Activated CD4-positive, alpha-beta memory T cell treated with anti-CD3 and anti-CD28 coated beads for 36 hours (primary cell): ENCODE measurements at places on chromosomes 3 and 15. TPM values are rescaled to one million over a fixed set of nuclear protein-coding genes. Genes with fewer than 3 reads are reported as not detected.

GRCh38 chr3:112090887-112091586 lies 4.8 kb downstream of the C3orf52 start:
- H3K27me3 ChIP-seq: peaks cover 3% of the 10 kb centered on the region
- no peak overlapping the region for H3K4me3 ChIP-seq

Gene TMEM108
- total RNA-seq: not detected

DNA sequence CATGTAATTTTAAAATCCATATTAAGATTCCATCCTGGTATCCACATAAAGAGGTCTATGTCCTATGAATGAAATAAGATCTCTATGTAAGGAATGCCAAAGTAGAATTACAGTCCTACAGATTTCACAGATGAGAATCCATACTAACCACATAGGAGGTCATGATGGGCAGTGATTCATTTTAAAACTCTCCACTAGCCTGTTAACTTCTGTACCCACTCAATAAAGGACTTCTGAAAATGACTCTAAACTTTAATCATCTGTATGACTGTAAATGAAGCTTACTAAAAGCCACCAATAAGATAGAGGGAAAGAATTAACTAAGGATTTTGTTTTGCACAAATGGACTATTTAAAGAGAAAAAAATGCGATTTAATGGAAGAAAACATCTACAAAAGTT lies 28.7 kb downstream of the MORC1 start:
- no peak for DNase-seq
- no peaks in the 10 kb centered on the region for H3K4me1 ChIP-seq
- no peak overlapping the region for H3K4me3 ChIP-seq

DNA sequence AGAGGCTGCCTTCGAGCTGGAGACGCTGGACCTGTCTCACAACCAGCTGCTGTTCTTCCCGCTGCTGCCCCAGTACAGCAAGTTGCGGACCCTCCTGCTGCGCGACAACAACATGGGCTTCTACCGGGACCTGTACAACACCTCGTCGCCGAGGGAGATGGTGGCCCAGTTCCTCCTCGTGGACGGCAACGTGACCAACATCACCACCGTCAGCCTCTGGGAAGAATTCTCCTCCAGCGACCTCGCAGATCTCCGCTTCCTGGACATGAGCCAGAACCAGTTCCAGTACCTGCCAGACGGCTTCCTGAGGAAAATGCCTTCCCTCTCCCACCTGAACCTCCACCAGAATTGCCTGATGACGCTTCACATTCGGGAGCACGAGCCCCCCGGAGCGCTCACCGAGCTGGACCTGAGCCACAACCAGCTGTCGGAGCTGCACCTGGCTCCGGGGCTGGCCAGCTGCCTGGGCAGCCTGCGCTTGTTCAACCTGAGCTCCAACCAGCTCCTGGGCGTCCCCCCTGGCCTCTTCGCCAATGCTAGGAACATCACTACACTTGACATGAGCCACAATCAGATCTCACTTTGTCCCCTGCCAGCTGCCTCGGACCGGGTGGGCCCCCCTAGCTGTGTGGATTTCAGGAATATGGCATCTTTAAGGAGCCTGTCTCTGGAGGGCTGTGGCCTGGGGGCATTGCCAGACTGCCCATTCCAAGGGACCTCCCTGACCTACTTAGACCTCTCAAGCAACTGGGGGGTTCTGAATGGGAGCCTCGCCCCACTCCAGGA lies 21.1 kb downstream of the NRROS start:
- no peak overlapping the region for H3K27ac ChIP-seq
- no peaks in the 10 kb centered on the region for H3K27me3 ChIP-seq
- no peak overlapping the region for H3K4me3 ChIP-seq
- peaks cover 26% of the 10 kb centered on the region for H3K36me3 ChIP-seq
- no peaks in the 10 kb centered on the region for H3K4me1 ChIP-seq

- no peaks in the 10 kb centered on the region for H3K27me3 ChIP-seq
- H3K36me3 ChIP-seq: peaks cover 19% of the 10 kb centered on the region
- H3K4me1 ChIP-seq: peaks cover 79% of the 10 kb centered on the region
- DNase-seq: no peak
- peak overlapping the region; percentile 81 for H3K27ac ChIP-seq
Measured at GRCh38 chr15:74867466-74868038, 5.6 kb downstream of the SCAMP2 start.

Gene PIF1
- 23.6 TPM for total RNA-seq

Gene CYP1A2
- not detected for total RNA-seq

DNA sequence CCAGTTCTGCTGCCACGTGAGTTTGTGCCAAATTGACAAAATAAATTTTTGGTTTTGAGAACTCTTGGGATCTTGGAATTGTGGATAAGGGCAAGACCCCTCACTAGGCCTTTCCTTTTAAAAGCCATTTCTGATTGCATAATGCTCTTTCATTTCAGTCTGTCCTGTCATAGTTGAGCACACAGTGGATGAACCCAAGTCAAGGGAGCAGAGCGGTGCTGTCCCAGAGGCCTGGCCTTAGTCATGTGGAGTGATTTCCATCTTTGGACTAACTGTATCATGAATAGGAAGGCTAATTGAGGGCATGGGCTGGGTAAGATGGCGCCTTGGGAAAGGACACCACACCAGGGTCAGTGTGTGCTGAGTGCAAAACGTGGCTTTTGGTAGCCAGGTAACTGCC lies 304.0 kb downstream of the UACA start:
- H3K27me3 ChIP-seq: peaks cover 20% of the 10 kb centered on the region
- DNase-seq: no peak
- peaks cover 16% of the 10 kb centered on the region for H3K4me1 ChIP-seq

Gene SEMA3F
- total RNA-seq: 0.19 TPM

DNA sequence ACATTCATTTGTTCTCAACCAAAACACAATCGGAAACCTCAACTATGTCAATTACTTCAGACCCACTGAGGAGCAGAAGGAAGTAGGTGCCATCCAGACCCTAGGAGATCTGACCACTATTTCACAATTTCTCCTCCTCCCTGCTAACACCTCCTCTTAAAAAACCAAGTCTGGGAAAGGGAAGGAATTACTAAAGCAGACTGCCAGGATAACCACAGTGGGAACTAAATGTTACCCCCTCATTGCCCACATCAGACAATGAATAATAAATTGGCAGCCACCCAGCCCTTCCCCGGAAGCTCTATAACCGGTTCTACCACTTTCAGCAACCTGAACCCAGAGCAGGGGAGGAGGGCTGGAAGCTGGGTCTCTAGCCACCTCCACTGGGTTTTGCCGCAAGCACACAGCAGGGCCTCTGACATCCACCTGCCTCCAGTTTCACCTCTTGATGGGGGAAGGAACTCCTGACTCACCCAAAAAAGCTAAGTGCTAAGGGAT lies 17.6 kb downstream of the C15orf62 start:
- peaks cover 2% of the 10 kb centered on the region for H3K36me3 ChIP-seq
- H3K4me3 ChIP-seq: no peak overlapping the region
- H3K27me3 ChIP-seq: no peaks in the 10 kb centered on the region

DNA sequence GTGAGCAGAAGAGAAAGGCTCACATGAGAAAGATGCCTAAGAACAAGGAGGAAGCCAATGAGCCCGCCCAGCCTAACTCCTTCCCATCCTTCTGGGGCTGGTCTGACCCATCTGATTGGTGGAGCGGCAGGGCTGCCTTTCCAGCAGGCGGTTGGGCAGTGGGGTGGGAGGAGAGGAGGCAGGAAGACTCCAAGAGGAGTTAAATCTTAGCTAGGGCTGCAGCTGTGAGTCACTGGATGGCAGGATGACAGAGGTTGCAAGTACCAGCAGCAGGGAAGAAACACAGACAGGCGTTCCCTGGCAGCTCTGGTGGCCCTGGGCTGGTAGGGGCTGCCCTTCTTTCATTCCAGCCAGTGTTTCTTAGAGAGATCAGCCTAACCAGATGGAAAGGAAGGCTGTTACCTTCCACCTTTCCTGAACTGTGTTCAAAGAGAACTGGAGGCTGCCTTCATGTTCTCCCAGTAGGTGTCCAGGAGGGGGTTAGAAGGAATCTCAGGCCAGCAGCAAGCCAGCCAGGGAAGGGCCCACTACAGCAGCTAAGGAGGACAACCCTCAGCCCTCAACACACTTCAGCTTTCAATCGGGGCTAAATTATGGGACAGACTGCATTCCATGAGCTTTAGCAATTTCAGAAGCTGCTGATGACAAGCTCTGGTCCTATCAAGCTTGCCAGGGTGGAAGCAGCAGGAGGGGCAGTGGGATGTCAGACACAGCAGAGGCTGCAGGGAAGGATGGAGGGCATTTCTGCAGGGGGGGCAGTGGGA lies 50.3 kb downstream of the CHSY1 start:
- peak overlapping the region; percentile 57 for H3K27ac ChIP-seq
- H3K4me3 ChIP-seq: no peak overlapping the region
- peaks cover 5% of the 10 kb centered on the region for H3K36me3 ChIP-seq
- DNase-seq: peak; percentile 56

Gene SIDT1
- 11.3 TPM for total RNA-seq
